T-helper 17 cell (primary cell): ENCODE measurements at places on chromosomes 16 and 17.
A peak's percentile ranks its signal among the peaks of the same experiment; 100 is the strongest.

GRCh38 chr17:64459284-64459747, 10.4 kb downstream of the MILR1 start:
- DNase-seq: no peak

DNA sequence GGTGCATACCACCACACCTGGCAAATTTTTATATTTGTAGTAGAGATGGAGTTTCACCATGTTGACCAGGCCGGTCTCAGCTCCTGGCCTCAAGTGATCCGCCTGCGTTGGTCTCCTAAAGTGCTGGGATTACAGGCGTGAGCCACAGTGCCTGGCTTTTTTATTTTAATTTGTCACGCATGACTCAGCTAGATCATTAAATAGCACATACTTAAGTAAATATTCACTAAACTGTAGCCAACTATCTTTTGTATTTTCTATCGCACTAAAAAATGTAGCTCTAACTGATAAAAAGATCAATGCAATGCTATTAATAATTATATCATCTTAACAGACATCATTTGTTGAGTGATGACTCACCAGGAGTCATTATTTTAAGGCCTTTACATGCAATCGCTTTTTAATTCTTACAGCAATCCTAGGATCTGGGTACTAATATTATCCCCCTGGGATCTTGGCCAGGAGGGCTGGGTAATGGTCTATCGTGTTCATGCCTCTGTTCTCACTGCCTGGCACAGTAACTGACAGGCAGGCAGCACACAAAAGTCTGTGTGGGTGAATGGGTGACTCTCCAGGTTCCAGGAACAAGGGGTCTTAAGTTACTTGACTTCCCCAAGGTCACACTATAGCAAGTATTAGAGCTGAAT, 693.5 kb upstream of the EEF2KMT start:
- no peak for DNase-seq

GRCh38 chr17:57197466-57198071, 58.8 kb upstream of the MSI2 start:
- DNase-seq: no peak

DNA sequence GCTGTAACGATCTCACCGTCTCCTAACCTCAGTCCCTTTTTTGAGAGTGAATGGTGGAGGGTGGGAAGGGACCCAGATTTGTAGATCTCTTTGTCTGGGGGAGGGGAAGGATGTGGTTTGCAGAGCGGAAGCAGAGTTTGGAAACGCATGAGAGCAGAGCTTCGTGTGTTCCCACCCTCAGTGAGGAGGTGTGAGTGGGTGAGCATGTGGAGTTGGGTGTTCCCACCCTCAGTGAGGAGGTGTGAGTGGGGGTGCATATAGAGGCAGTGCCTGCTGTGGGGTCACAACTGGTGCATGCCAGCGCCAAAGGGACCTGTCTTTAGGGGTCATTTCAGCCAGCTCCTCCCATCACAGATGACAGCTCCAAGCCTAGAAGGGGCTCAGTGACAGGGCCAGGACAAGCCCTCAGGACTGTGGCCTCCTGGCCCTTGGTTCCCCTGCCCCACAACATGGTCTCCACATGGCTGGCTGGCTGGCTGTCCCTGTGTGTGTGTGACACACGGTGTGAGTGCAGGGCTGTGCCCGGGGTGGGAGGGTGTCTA, 1.8 kb upstream of the CISD3 start:
- peak; percentile 63 for DNase-seq

DNA sequence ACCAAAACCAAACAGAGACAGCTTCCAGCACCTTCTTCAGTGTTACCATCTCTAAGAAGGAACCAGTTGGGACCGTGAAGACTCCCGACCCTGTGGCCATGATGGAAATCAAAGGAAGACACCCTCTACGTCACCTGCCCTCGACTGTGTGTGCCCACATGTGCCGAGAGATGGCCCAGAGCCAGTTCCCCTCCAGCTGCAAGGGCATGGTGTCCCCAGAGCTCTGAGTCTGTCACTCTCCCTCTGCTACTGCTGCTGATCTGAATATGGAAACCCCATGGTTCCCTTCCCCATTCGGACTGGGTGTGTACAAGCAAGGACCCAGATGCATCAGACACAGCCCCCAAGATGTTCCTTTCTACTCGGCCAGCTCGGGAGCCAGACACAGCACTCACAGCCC, 76.4 kb downstream of the SOCS1 start:
- no peak for DNase-seq

DNA sequence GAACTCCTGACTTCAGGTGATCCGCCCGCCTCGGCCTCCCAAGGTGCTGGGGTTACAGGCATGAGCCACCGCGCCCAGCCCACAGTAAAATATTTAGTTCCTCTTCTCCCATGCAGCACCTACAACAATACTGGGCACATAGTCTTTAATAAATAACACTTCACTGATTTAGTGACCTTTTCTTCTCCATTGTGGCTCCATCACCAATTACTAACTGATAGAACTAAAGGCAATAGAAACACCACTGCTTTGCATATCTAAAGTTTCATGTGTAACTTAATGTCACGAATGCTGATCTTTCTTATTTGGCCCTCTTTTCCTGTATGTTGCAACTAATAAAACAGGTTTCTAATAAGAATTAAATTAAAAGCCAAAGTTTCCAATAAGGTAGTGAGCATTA, 38.9 kb downstream of the TRIM37 start:
- no peak for DNase-seq

DNA sequence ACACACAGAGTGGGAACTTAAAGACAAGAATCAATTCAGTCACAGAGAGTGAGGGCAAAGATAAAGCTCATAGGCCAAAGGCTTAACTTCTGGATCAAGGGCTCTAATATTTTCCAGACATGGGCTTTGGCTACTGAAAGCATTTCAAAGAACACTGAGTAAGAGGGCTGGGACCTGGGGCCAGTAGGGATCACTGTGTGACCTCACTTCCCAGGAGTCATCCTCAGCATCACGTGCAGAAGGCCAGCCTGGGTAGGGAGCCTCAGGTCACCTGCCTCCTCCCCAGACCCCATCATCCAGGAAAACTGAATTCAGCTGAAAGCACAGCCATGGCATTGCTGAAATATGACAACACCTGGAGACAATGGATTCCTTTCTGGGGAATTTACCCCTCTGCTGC, 163.5 kb downstream of the RAB11FIP4 start:
- DNase-seq: no peak

GRCh38 chr16:67922221-67922620, 9.4 kb downstream of the CTRL start:
- DNase-seq: no peak

DNA sequence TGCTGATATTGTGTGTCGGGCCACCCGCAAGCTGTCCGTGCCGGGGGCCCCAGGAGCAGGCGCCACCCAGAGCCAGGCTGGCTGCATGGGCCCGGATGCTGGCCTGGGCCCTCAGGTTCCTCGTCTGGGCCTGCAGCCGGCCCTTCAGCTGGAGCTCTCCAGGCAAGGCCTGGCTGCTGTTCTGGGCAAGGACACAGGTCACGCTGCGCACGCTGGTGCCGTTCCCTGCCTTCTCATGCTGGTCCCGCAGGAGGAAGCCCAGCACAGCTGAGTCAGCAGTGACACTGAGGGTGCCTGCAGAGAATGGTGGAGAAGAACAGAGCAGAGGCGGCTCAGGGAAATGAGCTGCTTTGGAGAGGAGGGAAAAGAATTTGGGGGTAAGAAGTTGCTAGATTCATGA, 79.9 kb downstream of the RMI2 start:
- no peak for DNase-seq

GRCh38 chr17:29086628-29087332, 43.8 kb downstream of the PIPOX start:
- no peak for DNase-seq

- DNase-seq: no peak
These were observed 63.1 kb downstream of the STX8 start for GRCh38 chr17:9512323-9513168.

DNA sequence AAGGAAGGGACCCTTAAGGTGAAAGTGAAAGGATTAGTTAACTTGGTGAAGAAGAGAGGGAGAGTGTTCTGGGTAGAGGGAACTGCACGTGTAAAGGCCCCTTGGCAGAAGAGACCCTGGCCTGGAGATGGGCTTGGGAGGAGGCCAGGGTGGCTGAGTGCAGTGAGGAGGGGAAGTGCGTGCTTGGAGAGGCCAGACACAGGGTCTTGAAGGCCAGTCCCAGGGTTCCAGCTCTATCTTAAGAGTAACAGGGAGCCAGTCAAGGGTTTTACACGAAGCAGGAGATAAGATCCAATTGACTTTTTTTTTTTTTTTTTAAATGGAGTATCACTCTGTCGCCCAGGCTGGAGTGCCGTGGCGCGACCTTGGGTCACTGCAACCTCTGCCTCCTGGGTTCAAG, 15.2 kb upstream of the DOK4 start:
- no peak for DNase-seq
